Urinary bladder (tissue), 4 donors: ENCODE measurements at places on chromosomes 4 and X. TPM values are rescaled to one million over a fixed set of nuclear protein-coding genes. Genes with fewer than 3 reads are reported as not detected.
A peak's percentile ranks its signal among the peaks of the same experiment; 100 is the strongest.

GRCh38 chr4:126057371-126057770, 742.6 kb downstream of the FAT4 start:
- no peak for DNase-seq

GRCh38 chrX:42678133-42678532, 99.8 kb downstream of the PPP1R2C start:
- no peak for DNase-seq

DNA sequence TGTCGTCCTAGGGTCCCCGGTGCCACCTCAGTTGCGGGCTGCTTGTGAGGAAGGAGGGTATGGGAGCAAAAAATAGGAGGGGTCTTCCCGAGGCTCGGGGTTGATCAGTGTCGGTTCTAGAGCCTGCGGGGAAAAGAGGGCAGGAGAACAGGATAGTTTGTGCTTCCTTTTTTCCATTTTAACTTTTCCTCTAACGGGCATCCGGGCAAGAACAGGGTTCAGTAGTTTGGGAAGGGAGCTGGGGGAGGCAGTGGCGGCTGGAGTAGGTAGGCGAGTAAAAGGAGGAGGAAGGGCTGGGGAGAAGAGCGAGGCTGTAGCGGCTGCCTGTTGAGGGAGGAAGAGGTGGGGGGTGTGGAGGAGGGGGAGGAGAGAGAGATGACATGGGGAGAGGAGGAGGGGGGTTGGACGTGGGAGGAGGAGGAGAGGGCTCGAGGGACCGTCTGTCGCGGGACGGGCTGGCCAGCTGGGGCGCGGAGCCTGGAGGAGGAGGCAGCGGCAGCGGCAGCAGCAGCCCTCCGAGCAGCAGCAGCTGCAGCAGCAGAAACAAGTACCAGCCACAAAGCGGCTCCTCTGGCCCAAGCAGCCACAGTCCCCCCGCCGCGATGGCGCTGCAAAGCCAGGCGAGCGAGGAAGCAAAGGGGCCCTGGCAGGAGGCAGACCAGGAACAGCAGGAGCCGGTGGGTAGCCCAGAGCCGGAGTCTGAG, at the start of gene SLC16A2:
SLC16A2 (plus strand) TSS at position 458 of the 704 bp plus-strand sequence; CDS start at position 603, 145 bp downstream.
- DNase-seq: peak; percentile 41

S100G gene
- polyA plus RNA-seq: not detected

GRCh38 chr4:143347484-143348111, 10.9 kb downstream of the GAB1 start:
- no peak for DNase-seq

DNA sequence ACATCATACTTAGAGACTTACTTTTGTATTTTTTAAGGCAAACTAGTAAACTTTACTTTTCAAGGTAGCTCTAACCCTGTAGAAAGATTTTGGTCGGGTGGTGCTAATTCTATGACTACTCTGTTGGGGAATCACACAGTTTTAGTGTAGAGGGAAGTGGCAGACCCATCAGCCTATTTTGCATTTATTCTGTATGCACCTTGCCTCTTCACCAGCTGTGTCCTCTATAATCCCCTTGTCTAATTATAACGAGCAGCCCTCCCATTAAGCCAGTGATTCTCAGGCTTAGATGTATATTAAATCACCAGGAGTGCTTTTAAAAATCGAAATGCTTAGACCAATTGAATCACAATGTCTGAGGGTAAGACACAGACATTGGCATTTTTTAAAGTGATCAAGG, 78.1 kb downstream of the GALNT7 start:
- DNase-seq: no peak

GRCh38 chrX:41667631-41668030, 21.1 kb upstream of the GPR34 start:
- DNase-seq: no peak

IL9R gene
- polyA plus RNA-seq: 2.0 TPM

KLHL4 gene
- 1.1 TPM for polyA plus RNA-seq

GPR143 gene
- 0.94 TPM for polyA plus RNA-seq

DNA sequence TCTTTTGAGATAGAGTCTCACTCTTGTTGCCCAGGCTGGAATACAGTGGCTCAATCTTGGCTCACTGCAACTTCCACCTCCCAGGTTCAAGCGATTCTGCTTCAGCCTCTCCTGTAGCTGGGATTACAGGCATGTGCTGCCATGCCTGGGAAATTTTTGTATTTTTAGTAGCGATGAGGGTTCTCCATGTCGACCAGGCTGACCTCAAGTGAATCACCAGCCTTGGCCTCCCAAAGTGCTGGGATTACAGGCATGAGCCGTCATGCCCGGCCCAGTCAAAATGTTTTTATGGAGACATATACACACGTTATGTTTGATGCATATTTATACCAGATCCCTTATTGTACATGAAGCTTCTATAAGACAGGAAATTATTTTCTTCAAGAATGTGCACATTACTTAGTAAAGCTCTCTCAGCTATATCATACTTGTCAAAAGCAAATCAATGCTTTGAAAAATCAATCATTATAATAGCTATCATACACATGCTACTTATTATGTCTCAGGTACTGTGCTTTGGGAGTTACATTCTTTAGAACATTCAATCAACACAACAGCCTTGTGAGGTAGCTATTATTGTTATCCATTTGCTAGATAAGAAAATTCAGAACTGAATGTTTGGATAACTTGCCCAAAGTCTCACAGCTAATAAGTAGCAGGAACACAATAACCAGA, 269.2 kb downstream of the FSTL5 start:
- DNase-seq: no peak

DNA sequence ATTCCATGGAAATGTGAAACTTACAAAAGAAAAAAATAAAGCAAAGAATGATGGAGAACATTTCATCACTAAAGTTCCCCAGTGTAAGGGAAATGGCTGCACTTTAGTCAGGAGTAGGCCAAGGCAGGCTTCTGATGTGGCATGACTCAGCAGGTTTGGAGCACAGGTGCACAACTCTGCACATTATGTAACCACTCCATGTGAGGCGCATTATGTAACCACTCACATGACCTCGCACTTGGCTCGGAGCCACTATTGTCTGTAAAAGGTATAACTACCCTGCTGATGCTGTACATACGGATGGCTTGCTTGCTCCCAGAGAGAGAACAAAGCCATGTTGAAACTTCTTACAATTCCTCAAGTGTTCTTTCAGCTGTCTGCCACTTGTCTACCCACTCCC, 727.6 kb downstream of the TRAM1L1 start:
- DNase-seq: no peak

EBP gene
- polyA plus RNA-seq: 34.4 TPM

DNA sequence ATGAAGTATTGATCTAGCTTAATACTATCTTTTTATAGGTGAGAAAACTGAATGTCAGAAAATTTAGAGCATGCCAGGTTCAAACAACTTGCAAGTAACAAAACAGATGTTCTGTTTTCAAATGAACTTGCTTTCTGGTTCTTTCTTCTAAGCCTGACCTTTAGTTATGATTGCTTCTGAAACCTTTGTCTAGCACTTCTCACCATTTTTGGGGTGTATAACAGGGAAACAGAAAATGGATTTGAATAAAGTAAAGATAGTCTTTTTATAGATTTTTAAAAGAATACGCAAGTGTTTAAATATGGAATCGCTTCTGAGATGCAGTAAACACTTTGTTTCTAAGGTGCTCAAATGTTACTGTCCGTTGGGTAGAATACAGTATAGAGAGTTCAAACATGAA, 687.2 kb upstream of the CPEB2 start:
- no peak for DNase-seq

GRCh38 chr4:4981427-4981826, 37.8 kb downstream of the CYTL1 start:
- DNase-seq: no peak

DNA sequence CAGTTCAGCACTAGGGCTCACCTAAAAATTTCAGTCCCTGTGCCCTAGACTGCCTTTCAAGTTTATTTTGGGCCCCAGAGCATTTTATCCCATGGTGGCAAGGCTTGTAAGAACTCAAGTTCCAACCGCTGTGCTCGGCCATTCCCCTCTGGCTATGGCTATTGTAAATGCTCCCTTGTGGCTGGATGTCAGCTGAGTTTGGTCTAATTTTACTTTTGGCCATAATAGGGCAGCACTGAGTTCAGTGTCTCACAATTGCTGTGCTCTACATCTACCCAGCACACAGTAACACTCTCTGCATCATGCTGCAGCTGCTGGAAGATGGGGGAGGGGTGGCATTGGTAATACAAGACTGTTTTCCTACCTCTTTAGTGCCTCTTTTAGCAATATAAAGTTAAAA, 210.8 kb upstream of the IRS4 start:
- no peak for DNase-seq

DNA sequence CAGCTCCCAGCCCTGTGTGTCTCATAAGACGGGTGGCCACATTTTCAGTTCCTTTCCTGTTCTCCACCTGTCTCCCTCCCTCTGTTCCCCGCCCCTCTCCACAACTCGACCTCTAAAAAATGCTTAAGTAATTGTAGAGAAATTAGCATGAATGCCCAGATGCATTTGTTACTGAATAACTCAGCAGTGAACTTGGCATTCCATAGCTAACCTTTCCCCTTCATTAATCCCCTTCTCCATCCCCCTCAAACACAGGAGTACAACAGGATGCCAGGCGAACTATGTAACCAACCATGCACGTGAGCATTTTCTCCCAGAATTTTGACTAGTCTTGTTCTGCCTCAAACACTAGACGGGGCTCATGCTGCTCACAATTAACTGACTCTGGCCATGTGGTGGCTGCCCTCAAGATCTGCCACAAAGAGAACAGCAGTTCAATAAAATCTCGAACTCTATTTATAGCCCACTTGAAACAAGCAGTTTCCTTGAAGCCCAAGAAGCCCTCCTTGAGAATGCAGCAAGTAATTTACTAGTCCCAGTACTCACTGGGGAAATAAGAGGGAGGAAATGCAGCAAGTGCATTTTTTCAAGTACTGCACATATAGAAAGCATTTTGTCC, 351.2 kb downstream of the ARHGAP24 start:
- DNase-seq: no peak

GRCh38 chr4:112916868-112917267, 132.6 kb upstream of the ANK2 start:
- DNase-seq: no peak

EPHA5 gene
- polyA plus RNA-seq: 0.35 TPM

GRCh38 chr4:144564358-144564757, 81.6 kb upstream of the HHIP start:
- no peak for DNase-seq

- DNase-seq: no peak
Observed at GRCh38 chr4:163758032-163758431, 263.5 kb downstream of the TMA16 start.

SOWAHD gene
- 0.25 TPM for polyA plus RNA-seq

PPBP gene
- 0.18 TPM for polyA plus RNA-seq

PABPC1L2A gene
- polyA plus RNA-seq: 0.03 TPM

- DNase-seq: no peak
Observed at GRCh38 chr4:109803924-109804571, 2.2 kb upstream of the CFI start.

EFHC2 gene
- 2.0 TPM for polyA plus RNA-seq

PLS3 gene
- 74.4 TPM for polyA plus RNA-seq

DNA sequence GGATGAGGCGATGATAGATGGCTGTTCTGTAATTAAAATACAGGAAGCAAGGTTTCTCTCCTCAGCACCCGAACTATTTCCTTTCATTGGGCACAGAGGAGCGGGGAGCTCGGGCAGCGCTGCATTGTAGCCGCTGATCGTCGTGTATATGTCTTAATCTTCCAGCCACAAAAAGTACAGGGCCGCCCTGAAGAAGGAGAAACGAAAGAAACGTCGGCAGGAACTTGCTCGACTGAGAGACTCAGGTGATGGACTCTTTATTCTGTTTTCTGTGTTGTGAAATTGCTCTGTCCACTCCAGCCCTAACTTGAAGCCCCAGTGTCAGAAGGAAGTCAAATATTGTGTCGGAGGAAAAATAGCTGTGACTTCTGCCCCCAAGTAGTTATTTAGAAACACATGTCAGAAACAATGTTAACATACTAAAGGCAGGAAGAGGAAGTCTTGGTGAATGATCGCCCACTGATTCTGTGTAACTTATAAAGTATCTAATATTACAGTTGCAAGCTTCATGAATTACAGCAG, 546 bp downstream of the ZRSR2 start:
- no peak for DNase-seq

GRCh38 chrX:139770366-139770765, 62.4 kb upstream of the MCF2 start:
- DNase-seq: no peak

GRCh38 chrX:103688946-103689345, 2.4 kb upstream of the MORF4L2 start:
- DNase-seq: no peak

DNA sequence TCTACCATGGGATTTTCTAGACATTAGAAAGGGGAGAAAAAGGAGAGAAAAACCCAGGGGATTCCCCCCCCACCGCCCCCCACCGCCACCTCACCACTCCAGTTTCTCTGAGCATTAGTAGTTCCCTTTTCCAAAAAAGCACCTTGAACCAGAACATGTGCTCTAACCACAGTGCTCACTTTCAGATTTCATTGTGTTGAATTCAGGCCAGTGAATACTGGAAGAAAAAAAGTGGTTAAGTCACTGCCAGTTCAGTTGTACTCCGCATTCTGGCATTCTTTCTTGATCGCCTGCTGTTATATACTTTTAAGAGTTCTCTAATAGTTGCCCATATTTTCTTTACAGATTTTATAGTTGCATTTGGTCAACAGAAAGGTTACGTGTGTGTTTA, 40.9 kb downstream of the JADE3 start:
- DNase-seq: no peak

GRCh38 chr4:22414833-22415232, 101.0 kb downstream of the ADGRA3 start:
- DNase-seq: no peak
